ENCODE measurements at places on chromosomes 2 and 18. TPM values are rescaled to one million over a fixed set of nuclear protein-coding genes. Genes with fewer than 3 reads are reported as not detected.

The DCTN1 gene
- total RNA-seq: 93.6 TPM

The EFR3B gene
- total RNA-seq: 0.08 TPM

The DSEL gene
- total RNA-seq: 0.35 TPM

The IL1F10 gene
- not detected for total RNA-seq

The HOXD11 gene
- total RNA-seq: not detected

- H3K36me3 ChIP-seq: no peaks in the 10 kb centered on the region
- no peaks in the 10 kb centered on the region for H3K4me1 ChIP-seq
- no peak for DNase-seq
- H3K4me3 ChIP-seq: no peak overlapping the region
These were observed 96.8 kb upstream of the THUMPD2 start for GRCh38 chr2:39875914-39876267.

DNA sequence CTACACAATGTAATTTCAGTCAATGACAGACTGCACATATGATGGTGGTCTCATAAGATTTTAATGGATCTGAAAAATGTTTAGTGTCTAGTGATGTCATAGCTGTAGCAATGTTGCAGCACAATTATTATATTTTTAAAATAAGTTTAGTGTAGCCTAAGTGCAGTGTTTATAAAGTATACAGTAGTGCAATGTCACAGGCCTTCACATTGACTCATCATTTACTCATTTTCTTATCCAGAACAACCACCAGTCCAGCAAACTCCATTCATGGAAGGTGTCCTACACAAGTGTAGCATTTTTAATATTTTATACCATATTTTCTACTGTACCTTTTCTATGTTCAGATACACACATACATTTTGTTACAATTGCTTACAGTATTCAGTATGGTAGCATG lies 663.1 kb downstream of the ERBB4 start:
- no peak for DNase-seq
- no peaks in the 10 kb centered on the region for H3K36me3 ChIP-seq
- H3K4me3 ChIP-seq: no peak overlapping the region
- no peaks in the 10 kb centered on the region for H3K27me3 ChIP-seq

DNA sequence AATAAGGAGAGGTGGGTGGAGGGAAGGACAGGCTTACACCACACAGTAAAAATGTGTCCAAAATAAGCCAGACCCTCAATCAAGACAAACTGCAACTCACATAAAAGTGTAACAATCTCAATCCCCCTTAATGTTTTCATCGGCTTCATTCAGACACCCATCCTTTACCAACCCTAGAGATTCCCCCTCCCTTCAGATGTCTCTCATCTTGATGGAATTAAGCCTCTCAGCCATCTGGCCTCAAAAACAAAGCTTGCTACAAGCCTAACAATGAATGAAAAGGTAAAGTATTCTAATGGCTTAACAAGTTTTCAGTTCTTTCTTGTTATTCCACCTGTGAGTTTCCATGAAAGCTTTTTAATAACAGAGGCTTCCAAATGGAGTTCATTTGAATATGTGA lies 5.2 kb downstream of the RTTN start:
- H3K27me3 ChIP-seq: no peaks in the 10 kb centered on the region
- H3K4me1 ChIP-seq: peaks cover 19% of the 10 kb centered on the region
- H3K36me3 ChIP-seq: peaks cover 3% of the 10 kb centered on the region
- H3K27ac ChIP-seq: no peak overlapping the region
- H3K4me3 ChIP-seq: no peak overlapping the region

DNA sequence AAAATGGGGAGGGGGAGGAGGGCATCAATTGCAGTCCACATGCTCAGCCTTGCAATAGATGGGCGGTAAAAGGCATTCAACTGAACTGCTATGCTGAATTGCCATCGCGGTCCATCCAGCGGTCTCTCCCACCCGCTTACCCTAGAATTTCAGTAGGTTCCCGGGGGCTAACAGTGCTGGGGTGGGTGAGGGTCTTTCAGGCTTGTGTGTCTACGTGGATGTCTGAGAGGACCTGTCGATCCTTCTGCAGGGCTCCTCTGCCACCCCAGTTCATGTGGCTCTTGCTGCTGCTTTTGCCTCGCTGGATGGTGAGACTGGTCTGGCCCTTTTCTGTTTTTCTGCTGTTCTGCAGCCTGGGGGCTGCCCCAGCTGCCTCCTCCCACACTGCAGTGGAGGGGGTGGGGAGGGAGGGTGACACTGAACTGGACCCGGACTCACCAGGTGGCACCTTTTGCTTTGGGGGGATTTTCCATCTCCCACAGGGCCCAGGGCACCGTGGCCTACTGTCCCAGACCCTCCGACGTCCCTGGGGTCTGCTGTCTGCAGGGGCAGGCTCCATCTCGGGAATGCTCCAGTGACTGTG lies 14.1 kb downstream of the ACKR3 start:
- H3K4me1 ChIP-seq: no peaks in the 10 kb centered on the region
- no peak overlapping the region for H3K4me3 ChIP-seq
- peaks cover 4% of the 10 kb centered on the region for H3K36me3 ChIP-seq
- DNase-seq: no peak
- no peaks in the 10 kb centered on the region for H3K27me3 ChIP-seq
- no peak overlapping the region for H3K27ac ChIP-seq

DNA sequence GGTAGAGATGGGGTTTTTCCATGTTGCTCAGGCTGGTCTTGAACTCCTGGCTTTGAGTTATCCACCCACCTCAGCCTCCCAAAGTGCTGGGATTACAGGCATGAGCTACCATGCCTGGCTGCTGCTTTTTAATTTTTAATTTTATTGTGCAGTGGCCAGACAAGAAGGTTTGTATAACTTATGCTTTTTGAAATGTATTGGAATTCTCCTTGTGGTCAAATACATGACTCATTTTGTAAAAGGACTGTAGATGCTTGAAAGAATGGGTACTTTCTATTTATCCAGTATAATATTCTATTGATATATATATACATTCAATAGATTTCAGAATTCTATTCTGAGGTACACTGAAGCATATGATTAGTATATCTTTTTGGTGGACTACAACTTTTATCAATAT lies 82.6 kb upstream of the ST3GAL5 start:
- no peak overlapping the region for H3K4me3 ChIP-seq
- H3K27me3 ChIP-seq: no peaks in the 10 kb centered on the region
- no peaks in the 10 kb centered on the region for H3K36me3 ChIP-seq

DNA sequence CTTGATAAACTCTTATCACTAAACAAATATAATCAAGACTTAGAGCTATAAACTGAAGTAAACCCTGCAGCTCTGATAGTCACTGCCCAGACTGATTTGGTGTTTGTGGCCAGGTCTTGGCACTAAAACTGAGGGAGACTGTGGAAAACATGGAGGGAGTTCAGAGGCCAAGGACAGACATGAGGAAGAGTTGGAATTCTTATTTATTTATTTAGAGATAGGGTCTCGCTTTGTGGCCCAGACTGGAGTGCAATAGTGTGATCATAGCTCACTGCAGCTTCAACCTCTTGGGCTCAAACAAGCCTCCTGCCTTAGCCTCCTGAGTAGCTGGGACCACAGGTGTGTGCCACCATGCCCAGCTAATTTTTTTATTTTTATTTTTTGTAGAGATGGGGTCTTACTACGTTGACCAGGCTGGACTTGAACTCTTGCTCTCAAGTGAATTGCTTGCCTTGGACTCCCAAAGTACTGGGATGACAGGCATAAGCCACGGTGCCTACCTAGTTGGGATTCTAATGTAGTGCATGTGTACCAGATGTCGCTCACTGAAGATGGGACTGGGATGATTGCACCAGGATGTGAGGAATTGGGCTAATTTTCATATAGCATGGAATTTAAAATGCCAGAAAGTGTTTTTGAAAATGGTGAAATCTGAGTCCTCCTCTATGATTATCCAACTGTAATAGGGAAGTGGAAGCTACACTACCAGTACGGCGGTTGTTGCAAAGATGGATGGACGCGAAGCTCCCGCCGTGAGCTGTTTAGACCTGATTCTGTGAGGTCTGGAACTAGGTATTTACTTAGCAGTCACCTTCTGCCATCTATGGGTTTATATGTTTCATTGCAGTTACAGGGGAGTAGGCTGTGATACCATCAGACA lies 52.7 kb upstream of the CTLA4 start:
- H3K27me3 ChIP-seq: no peaks in the 10 kb centered on the region
- peak overlapping the region; percentile 52 for H3K4me3 ChIP-seq
- peaks cover 53% of the 10 kb centered on the region for H3K4me1 ChIP-seq
- peak; percentile 42 for DNase-seq

GRCh38 chr2:105961599-105962146 lies 217.0 kb downstream of the NCK2 start:
- H3K27me3 ChIP-seq: no peaks in the 10 kb centered on the region
- H3K36me3 ChIP-seq: peaks cover 1% of the 10 kb centered on the region
- no peaks in the 10 kb centered on the region for H3K4me1 ChIP-seq
- DNase-seq: no peak
- H3K4me3 ChIP-seq: no peak overlapping the region
- no peak overlapping the region for H3K27ac ChIP-seq

DNA sequence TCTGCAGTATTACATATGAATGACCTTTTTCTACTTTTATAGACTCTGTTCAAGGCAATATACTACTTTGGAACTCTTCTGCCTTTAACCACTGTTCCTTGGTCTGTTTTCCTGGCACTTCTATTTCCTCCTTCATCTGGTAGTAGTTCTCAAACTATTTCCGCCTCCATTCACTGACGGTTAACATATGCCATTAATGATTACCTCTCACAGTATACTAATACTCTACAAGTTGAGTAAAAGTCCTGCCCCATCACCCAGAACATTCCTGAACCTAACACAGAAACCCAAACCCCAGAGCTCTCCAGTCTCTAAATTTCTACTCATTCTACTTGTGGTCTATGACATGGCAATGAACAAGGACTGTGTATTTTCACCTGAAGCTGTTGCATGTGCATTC lies 4.5 kb downstream of the GFPT1 start:
- no peak overlapping the region for H3K4me3 ChIP-seq
- H3K36me3 ChIP-seq: peaks cover 14% of the 10 kb centered on the region
- peaks cover 38% of the 10 kb centered on the region for H3K4me1 ChIP-seq

GRCh38 chr18:58862851-58863538 lies 1.7 kb upstream of the ZNF532 start:
- H3K27me3 ChIP-seq: peaks cover 84% of the 10 kb centered on the region
- H3K4me1 ChIP-seq: peaks cover 4% of the 10 kb centered on the region
- peaks cover 3% of the 10 kb centered on the region for H3K36me3 ChIP-seq
- DNase-seq: no peak
- H3K4me3 ChIP-seq: peak overlapping the region; percentile 63

GRCh38 chr18:37343542-37343851 lies 222.1 kb downstream of the CELF4 start:
- H3K4me3 ChIP-seq: no peak overlapping the region
- no peaks in the 10 kb centered on the region for H3K36me3 ChIP-seq
- DNase-seq: no peak
- no peak overlapping the region for H3K27ac ChIP-seq
- no peaks in the 10 kb centered on the region for H3K4me1 ChIP-seq
- peaks cover 22% of the 10 kb centered on the region for H3K27me3 ChIP-seq

DNA sequence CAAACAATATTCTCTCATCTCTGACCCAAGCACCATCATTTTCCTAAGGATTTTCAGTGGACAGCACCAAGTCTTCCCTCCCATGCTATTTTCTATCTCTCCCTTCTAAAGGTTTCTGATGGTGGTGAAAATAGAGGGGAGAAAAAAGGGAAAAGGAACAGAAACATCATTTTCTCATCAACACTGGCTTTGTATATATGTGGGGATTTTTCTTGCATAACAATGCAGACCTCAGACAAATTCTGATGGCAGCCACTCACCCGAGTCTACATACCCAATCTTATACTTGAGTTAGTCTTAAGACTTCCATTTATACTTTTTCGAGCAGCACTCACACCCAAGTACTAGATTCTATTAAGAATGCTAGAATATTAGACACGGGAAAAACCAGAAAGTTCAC lies 95.8 kb downstream of the TMEM163 start:
- H3K27ac ChIP-seq: no peak overlapping the region
- H3K27me3 ChIP-seq: peaks cover 13% of the 10 kb centered on the region
- peaks cover 7% of the 10 kb centered on the region for H3K4me1 ChIP-seq
- DNase-seq: no peak
- H3K36me3 ChIP-seq: peaks cover 1% of the 10 kb centered on the region

GRCh38 chr2:32357318-32358110 lies 691 bp downstream of the BIRC6 start:
- peaks cover 35% of the 10 kb centered on the region for H3K4me1 ChIP-seq
- peaks cover 35% of the 10 kb centered on the region for H3K36me3 ChIP-seq

DNA sequence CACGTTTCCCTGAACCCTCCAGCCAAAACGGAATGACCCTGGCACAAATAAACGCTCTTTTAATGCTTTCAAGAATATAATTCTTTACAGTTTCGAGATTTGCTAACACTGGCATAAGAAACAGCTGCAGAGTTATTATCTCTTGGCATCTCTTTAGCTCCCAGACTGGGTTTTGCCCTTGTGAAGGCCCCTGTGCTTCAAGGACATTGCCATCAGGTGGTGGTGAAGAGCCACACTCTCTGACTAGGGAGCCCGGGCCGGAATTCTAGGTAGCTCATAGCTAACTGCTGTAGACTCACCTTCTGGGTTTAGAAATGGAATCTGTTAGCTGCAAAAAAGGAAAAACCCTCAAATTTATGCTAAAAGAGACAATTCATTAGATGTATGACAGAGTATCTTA lies 13.3 kb upstream of the GALNT14 start:
- H3K4me3 ChIP-seq: no peak overlapping the region
- no peaks in the 10 kb centered on the region for H3K36me3 ChIP-seq
- H3K27me3 ChIP-seq: peaks cover 3% of the 10 kb centered on the region
- no peaks in the 10 kb centered on the region for H3K4me1 ChIP-seq
- no peak for DNase-seq

All from activated naive CD8-positive, alpha-beta T cell treated with anti-CD3 and anti-CD28 coated beads for 36 hours (primary cell).